A673 (cell line): ENCODE measurements at places on chromosomes 16 and 17. TPM values are rescaled to one million over a fixed set of nuclear protein-coding genes. Genes with fewer than 3 reads are reported as not detected.

Gene FBXW10B
- 1.0 and 1.5 TPM in 2 replicates for total RNA-seq

DNA sequence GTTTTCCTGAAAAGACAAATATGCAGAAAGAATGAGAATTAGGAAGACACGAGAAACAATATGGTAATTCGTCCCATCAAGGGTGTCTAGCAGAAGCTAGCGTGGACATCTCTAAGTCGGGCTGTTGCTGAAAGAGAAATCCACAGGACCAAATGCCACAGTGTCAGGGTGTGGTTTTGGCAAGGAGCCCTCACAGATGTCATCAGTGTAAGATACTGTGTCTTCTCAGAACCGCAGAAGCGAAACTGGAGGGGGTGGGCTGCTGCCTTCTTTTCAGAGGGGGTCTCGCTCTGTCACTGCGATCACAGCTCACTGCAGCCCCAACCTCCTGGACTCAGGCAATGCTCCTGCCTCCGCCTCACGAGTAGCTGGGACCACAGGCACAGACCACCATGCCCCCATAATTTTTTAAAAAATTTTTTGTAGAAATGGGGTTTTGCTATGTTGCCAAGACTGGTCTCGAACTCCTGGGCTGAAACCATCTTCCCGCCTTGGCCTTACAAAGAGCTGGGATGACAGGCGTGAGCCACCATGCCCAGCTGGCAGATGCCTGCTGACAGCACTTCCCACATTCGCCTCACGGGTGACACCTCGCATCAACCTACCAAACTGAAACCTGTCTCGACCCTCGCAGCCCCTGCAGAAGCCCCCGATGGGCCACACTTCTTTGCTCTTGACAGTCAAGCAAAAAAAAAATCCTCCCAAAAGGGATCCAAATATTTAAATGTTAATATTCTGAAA, 26.2 kb downstream of the TRAP1 start:
- H3K4me1 ChIP-seq, result peaks cover 12% of the 10 kb centered on the region
- H3K36me3 ChIP-seq, result peaks cover 45% of the 10 kb centered on the region
- H3K27me3 ChIP-seq, result no peaks in the 10 kb centered on the region
- peak overlapping the region; percentile 59 for H3K27ac ChIP-seq

DNA sequence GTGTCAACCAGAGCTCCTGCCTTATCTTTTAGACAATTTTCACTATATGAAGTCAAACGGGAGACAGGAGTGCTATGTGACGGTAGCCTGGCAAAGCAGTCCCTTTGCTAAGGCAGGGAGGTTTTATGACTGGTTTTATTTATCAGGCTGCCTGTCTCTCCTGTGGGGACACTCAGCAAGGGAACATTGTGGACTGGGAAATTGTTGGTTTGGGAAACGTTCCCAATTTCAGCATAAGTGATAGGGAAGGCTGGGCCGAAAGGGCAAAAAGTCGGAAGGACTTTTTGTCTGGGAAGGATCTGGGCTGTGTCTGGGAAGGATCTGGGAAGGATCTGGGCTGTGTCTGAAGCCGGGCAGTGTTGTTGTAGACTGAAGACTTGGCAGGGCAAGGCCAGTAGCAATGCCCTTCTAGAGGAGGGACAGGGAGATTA, 211.2 kb downstream of the PARN start:
- no peak for DNase-seq
- no peak overlapping the region for H3K27ac ChIP-seq
- H3K36me3 ChIP-seq, result no peaks in the 10 kb centered on the region
- H3K27me3 ChIP-seq, result no peaks in the 10 kb centered on the region

Gene PRPSAP2
- total RNA-seq, result 72.1 and 73.4 TPM in 2 replicates
